Small intestine (tissue), 16 donors: ENCODE measurements at places on chromosomes 1 and 21. TPM values are rescaled to one million over a fixed set of nuclear protein-coding genes. Genes with fewer than 3 reads are reported as not detected.

DNA sequence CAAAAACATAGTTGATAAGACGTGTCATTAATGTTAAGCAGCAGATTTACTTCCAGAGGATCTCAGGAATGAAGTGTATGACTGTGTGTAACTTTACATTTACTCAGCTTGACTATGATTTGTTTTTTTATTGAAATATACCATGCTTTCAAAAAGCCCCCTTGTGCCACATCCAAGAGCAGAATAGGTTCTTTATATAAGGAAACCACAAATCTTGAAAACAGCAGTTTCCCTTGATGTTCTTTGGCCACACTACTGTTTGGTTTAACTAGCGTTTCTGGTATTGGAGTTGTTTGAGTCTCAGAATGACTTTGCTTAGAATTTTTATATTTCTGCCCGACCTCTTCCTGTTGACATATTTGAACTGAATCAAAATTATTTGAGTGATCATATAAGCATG lies 25.0 kb downstream of the LRRC8C start:
- no peak overlapping the region for H3K4me3 ChIP-seq
- no peaks in the 10 kb centered on the region for H3K4me1 ChIP-seq
- H3K36me3 ChIP-seq: no peaks in the 10 kb centered on the region
- DNase-seq: peak; percentile 18
- no peaks in the 10 kb centered on the region for H3K27me3 ChIP-seq

DNA sequence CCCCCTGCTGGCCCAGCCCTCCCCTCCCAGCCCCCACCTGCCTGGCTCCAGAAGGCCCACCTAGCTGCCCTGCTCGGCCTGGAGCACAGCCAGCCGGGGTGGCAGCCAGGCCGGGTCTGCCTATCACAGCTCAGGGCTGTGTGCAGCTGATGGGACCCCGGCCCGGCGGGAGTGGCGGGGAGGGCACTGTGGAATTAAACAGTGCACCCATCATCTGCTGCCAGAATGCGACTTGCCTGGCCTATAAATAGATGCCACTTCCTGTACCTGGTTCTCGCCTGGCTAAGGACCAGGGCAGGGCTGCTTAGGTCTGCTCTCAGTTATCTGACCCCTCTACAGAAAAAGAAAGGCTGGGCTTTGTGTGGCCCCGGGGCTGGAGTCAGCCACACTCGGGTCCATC lies 98.2 kb upstream of the VAMP3 start:
- H3K4me1 ChIP-seq: no peaks in the 10 kb centered on the region
- no peaks in the 10 kb centered on the region for H3K27me3 ChIP-seq
- DNase-seq: no peak

DNA sequence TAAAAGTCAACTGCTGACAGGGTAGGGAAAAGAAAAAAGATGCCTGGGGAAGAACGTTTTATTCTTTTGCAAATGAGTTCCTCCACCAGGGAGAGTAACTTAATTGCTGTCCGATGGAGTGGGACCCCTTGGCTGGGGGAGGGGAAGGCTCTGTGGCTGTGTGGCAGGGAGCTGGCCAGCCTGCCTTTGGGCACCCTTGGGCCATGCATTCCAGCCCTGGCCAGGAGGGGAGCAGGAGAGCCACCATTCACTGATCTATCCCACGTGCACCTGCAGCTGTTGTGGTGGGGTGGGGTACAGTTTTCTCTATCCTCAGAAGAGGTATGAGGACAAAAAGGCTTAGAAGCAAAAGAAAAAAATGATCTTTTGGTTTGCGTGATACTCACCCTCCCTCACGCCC lies 116.9 kb downstream of the KCNK1 start:
- no peak overlapping the region for H3K4me3 ChIP-seq
- no peak overlapping the region for H3K27ac ChIP-seq
- no peak for DNase-seq
- H3K36me3 ChIP-seq: no peaks in the 10 kb centered on the region

The RAB25 gene
- 140 TPM for polyA plus RNA-seq

DNA sequence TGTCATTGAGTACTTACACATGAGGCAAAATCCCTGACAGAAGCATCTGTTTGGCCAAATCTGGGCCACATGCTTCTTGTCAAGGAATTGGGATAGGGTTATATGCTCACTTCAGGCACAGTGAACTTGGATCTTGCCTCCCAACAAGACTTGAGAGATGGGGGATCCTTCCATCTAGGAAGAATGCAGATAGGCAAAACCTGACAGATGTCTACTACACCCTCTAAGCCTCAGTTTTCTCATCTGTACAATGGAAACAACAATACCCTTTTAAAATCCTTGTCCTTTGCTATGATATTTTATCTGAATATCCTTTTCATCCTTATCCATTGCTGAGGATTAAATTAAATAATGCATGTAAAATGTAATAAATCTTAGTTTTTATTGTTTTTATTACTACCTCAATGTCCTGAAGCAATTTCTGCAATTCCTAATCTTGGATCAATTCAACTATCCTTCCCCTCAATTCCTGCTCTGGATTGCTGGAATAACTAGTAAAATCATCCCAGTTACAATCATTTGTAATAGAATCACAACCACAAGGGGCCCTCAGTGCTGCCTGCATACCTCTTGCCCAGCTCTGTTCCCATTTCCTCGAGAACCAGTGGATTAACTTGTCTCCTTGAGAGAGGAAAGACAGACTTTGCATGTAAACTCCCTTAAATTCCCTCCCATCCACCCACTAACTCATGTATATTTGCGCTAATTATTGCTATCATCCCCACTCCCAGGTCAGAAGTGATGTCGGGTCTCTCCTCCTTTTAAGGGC lies 8.1 kb upstream of the XPR1 start:
- no peaks in the 10 kb centered on the region for H3K4me1 ChIP-seq
- no peak overlapping the region for H3K27ac ChIP-seq
- no peak for DNase-seq
- H3K36me3 ChIP-seq: no peaks in the 10 kb centered on the region
- no peak overlapping the region for H3K4me3 ChIP-seq

DNA sequence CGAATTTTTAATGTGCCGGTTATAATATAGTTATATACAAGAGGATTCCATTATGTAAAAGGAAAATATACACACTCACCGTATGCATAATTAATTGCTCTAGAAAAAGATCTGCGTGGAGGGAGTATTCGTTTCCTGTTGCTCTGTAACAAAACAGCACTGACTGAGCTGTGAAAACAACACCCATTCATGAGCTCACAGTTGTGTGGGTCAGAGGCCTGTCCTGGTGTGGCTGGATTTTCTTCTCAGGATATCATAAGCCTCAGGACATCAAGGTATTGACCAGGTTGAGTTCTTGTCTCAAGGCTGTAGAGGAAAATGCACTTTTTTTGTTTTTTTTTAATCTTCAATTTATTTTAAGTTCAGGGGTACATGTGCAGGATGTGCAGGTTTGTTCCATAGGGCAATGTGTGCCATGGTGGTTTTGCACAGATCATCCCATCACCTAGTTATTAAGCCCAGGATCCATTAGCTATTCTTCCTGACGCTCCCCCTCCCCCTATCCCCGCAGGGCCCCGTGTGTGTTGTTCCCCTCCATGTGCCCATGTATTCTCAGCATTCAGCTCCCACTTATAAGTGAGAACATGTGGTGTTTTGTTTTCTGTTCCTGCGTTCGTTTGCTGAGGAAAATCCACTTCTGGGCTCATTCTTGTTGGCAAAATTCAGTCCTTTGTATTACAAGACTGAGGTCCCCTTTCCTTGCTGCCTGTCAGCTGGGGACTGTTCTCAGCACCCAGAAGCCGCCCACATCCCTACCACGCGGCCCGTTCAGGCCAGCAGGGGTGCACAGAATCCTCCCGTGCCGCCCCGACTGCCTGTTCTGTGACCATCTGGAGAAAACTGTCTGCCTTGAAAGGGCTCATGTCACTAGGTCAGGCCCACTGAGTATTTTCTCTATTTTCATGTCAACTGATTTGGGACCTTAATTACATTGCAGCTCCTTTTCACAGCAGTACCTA lies 87.4 kb upstream of the ERRFI1 start:
- H3K36me3 ChIP-seq: no peaks in the 10 kb centered on the region
- H3K27me3 ChIP-seq: no peaks in the 10 kb centered on the region
- H3K4me1 ChIP-seq: peaks cover 9% of the 10 kb centered on the region
- no peak for DNase-seq
- H3K4me3 ChIP-seq: no peak overlapping the region
- H3K27ac ChIP-seq: no peak overlapping the region

DNA sequence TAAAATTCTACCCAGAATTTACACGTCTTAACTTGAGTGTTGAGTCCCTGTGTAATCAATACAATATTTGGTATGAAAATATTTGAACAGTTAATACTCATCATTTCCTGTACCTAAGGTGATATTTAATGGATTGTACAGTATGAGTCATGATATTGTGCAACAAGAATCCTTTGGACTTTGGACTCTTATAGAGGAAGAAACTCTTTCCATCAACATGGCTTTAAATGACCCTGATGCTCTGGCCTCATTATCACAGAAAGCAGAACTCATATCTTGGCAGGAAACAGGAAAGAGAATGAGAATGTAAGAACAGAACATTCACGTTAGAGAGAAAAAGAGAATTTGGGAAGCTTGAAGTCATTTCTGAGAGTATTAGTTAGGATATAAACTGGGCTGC lies 168.8 kb upstream of the B3GALT2 start:
- H3K4me1 ChIP-seq: peaks cover 2% of the 10 kb centered on the region
- peak; percentile 97 for DNase-seq
- H3K27me3 ChIP-seq: no peaks in the 10 kb centered on the region
- H3K4me3 ChIP-seq: no peak overlapping the region

GRCh38 chr1:239587574-239588369 lies 201.4 kb downstream of the CHRM3 start:
- no peak for DNase-seq
- H3K27me3 ChIP-seq: no peaks in the 10 kb centered on the region
- H3K27ac ChIP-seq: no peak overlapping the region
- no peaks in the 10 kb centered on the region for H3K36me3 ChIP-seq

The KISS1 gene
- 4.0 TPM for polyA plus RNA-seq

DNA sequence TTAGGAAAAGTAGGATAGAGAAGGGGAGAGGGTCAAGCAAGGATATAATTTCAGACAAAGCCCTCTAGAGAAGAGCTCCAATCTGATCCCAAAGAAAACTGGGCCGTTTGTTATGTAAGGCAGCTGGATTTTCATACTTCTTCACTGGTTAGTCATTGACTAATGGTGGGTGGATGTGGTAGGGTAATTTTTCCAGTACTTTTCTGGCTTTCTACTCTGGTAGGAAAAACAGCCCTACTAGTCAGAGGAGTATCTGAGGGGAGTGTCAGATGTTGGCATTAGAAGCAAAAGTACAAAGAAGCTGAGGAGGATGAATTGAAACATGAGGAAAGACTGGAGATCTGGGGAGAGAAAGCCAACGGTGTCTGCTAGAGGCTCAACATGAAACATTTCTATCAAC lies 145.3 kb downstream of the TNFSF18 start:
- H3K4me3 ChIP-seq: no peak overlapping the region
- H3K27me3 ChIP-seq: no peaks in the 10 kb centered on the region
- no peaks in the 10 kb centered on the region for H3K4me1 ChIP-seq
- H3K27ac ChIP-seq: no peak overlapping the region
- no peak for DNase-seq
- H3K36me3 ChIP-seq: no peaks in the 10 kb centered on the region

DNA sequence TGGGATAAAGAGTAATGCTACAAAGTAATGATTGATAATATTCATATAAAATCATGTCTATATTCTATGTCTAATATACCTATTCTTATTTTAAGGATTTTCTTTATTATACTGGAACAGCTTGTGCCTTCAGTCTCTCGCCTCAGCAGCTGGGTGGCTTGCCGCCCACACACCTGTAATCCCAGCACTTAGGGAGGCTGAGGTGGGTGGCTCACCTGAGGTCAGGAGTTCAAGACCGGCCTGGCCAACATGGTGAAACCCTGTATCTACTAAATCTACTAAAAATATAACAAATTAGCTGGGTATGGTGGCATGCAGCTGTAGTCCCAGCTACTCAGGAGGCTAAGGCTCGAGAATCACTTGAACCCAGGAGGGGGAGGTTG lies 7.6 kb upstream of the TRNAU1AP start:
- no peaks in the 10 kb centered on the region for H3K27me3 ChIP-seq
- H3K36me3 ChIP-seq: no peaks in the 10 kb centered on the region
